Activated CD4-positive, alpha-beta T cell treated with anti-CD3 and anti-CD28 coated beads, Interleukin-2, Interleukin-6, amounts not matched to agents 100 ng/mL and 50 ng/mL, durations not matched to agents 16 hours and 8 hours (primary cell): ENCODE measurements at places on chromosomes 7 and 10.

- no peak for DNase-seq
Measured at GRCh38 chr7:109663806-109664205, 1094.1 kb downstream of the DNAJB9 start.

GRCh38 chr10:63438506-63439498 is 27.0 kb downstream of the JMJD1C start:
- no peak for DNase-seq

DNA sequence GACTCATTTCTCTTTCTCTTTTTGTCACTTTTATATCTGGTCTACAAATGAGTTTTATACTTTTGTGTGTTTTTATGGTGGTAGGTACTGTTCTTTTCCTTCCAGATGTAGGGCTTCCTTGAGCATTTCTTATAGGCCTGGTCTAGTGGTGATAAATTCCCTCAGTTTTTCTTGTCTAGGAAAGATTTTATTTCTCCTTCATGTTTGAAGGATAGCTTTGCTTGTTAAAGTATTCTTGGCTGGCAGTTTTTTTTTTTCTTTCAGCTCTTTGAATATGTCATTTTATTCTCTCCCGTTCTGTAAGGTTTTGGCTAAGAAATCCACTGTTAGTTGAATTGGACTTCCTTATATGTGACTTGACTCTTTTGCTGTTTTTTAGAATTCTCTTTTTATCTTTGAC is 292.7 kb downstream of the RPS24 start:
- peak; percentile 7 for DNase-seq

DNA sequence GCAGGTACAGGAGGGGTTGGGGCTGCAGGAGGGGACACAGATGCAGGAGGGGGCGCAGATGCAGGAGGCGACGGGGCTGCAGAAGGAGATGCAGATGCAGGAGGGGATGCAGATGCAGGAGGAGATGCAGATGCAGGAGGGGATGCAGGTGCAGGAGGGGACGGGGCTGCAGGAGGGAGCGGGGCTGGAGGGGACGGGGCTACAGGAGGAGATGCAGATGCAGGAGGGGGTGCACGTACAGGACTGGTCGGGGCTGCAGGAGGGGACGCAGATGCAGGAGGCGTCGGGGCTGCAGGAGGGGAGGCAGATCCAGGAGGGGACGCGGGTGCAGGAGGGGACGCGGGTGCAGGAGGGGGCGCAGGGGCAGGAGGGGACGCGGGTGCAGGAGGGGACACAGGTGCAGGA is 66.5 kb downstream of the VWA2 start:
- DNase-seq, result no peak

DNA sequence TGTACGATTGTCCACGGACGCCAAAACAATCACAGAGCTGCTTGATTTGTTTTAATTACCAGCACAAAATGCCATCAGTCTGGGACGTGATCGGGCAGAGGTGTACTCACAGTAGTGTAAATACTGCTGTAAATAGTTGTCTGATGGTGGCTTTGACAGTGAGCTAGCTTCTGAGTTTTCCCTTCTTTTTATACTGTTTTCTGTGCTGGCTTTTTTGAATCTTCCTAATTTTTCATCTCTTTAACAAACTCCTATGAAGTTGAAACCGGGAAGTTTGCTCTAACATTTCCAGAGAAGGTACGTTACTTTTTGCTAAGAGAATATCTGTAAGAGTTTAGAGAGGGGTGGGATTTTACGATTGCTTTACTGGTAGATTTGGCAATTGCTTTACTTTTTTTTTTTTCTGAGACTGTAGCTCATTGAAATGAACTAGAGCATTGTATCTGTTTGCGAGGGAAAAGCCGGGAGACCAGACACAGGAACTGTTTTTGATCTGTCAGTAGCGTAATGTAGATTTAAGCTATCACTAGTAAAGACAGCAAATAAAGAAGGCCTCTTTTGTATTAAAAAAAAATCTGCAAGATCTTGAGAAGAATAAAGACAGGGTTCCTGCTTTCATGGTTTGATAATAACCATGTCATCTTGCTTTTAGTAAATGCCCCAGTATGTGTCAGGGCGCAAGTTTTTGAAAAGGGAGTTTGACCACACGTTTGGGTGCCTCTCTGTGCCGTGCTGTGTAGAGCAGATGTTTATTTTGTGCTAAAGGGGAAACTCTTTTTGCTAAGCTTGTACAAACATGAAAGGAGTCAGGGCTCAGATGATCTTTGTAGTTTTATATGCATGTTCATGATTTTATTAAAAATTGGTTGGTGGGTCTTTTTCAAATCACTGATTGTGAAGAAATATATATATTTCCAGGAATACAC is 712 bp downstream of the FOXP2 start:
- no peak for DNase-seq

- no peak for DNase-seq
Measured at GRCh38 chr7:23247603-23248335, 1.2 kb downstream of the GPNMB start.

DNA sequence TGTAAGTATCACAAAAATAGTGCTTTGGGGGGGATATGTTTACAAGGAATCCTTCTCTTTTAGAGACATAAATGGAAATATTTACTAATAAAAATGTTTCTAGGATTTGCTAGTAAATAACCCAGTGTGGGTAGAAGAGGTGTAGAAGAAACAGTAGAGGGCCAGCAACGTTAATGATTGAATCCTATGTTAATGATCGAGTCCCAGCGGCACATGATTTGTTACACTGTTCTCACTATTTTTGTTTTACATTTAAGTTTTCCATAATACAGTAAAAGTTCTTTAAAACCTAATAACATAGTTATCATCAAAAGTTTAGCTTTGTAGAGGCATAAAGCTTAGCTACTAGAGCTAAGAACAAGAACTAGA is 66.0 kb downstream of the UBE2H start:
- no peak for DNase-seq

GRCh38 chr7:9575716-9576115 is 1142.3 kb downstream of the NXPH1 start:
- DNase-seq, result no peak

DNA sequence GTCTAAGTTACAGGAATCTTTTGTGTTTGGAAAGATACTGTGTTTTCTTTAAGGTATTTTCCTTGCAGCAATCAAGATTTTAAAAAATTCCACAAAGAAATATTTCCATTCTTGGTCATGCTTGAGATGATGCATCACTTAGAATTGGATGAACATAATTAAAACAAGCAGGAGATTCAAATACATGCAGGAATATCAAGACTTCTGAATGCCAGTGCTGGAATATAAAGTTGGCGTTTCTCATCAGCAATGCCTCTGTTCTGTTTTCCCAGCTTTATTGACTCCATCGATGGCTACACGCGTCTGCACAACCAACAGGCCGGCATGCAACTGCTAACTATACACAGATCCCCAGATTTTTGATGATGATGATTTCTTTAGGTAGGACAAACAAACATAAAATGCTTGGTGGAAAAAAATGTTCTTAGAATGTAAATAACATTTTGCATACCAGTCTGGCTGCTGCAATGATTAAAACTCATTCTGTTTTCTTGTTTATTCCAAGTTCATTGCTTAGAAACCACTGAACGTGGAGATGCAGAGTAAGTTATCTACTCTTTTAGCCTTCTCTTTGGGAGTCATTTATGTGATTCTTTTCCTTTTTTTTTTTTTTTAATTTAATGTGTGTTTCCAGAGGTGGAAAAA is 91.3 kb upstream of the FAM171A1 start:
- DNase-seq, result no peak

DNA sequence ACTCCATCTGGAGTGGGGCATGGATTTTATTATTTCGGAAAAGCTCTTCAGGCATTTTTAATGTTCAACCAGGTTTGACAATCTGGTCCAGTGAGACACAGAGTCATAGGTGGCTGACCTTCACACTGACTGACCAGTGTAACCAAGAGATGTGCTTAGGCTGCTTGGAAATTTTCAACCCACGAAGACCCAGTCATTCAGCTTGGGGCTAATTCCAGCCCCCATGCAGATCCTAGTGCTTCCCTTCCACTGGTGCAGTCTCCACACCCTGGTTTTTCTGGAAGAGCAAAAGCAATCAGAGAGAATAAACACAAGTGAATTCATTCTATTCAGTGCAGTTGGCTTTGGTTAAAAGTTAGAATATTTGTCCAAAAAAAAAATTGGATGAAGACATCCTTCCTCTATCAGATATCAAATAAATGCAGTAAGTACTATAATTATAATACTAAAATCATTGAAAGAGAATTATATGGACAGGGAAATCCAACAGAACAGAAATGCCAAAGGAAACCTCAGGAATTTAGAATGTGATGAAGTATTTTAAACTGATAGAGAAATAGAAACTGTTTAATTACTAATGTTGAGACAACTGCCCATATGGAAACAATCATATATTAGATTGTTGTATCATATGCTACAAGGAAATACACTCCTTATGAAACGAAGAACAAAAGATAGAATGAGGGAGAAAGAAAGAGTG is 178.0 kb downstream of the NPSR1 start:
- DNase-seq, result no peak
